ENCODE measurements at places on chromosomes 2 and 18. TPM values are rescaled to one million over a fixed set of nuclear protein-coding genes. Genes with fewer than 3 reads are reported as not detected.
A peak's percentile ranks its signal among the peaks of the same experiment; 100 is the strongest.

DNA sequence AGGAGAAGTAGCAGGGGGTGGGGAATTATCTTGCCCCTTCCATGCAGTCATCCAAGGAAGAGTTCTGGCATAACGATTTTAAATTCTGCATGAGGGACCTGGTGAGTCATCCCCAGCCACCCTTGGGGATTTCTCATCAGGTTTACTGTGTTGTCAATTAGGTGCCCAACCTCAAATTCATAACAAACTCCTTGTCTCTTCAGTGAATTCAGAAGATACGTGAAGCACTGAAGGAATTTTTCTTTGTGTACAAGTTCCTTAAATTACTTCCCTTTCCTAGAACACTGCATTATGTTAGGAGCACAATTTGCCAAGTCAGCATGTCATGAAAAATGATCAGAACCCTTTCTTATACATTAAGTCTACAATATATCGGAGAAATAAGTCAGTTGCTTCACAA lies 70.8 kb upstream of the NOSTRIN start:
- no peaks in the 10 kb centered on the region for H3K36me3 ChIP-seq
- peaks cover 25% of the 10 kb centered on the region for H3K4me1 ChIP-seq
- DNase-seq = no peak
- no peak overlapping the region for H3K27ac ChIP-seq

GRCh38 chr2:218343591-218343990 lies 13.1 kb upstream of the CATIP start:
- H3K27ac ChIP-seq = no peak overlapping the region
- peaks cover 5% of the 10 kb centered on the region for H3K4me1 ChIP-seq
- no peaks in the 10 kb centered on the region for H3K27me3 ChIP-seq
- no peaks in the 10 kb centered on the region for H3K36me3 ChIP-seq

GRCh38 chr2:192126912-192127311 lies 67.8 kb downstream of the TMEFF2 start:
- no peak overlapping the region for H3K27ac ChIP-seq
- no peak overlapping the region for H3K4me3 ChIP-seq
- peaks cover 24% of the 10 kb centered on the region for H3K4me1 ChIP-seq

DNA sequence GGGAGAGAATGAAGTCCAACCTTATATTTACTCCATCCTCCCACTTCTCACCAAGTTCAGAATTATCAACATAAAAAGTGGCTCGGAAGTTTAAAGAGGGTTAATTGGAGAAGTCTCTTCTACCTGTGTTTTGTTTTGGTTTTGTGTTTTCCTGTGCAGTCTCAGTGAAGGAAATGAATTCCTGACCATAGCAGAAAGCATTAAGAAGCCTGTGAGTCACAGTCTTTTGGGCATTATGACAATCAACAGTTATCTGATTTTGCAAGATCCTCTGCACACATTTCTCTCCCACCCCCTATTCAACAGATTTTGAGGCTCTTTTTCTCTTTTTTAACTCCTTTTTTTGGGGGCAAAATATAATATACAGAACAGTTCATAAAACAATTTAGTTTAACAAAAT lies 8.6 kb upstream of the RPL37A start:
- H3K36me3 ChIP-seq = no peaks in the 10 kb centered on the region
- H3K27ac ChIP-seq = no peak overlapping the region
- H3K4me3 ChIP-seq = no peak overlapping the region
- no peak for DNase-seq

- H3K4me3 ChIP-seq = no peak overlapping the region
- no peak for DNase-seq
- H3K36me3 ChIP-seq = no peaks in the 10 kb centered on the region
- H3K4me1 ChIP-seq = peaks cover 12% of the 10 kb centered on the region
- no peaks in the 10 kb centered on the region for H3K27me3 ChIP-seq
These were observed 458.1 kb downstream of the BCL11A start for GRCh38 chr2:60095202-60095815.

DNA sequence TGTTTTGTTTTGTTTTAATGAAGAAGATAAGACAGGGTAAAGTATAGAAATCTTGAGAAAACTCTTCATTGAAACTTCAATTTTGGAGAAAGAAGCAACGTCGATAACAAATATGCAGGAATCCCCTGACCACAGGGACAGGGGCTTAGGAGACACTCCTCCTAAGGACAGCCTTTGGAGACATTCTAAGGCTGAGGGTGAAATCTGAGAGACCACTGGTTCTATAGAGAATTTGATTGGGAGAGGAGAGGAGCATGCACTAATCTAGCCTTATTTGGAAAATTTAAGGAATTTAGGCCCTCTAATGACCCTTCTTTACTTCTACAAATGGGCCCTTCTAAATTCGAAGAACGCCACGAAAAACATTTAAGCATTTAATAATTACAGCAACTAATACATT lies 207.6 kb downstream of the PPP1R1C start:
- H3K4me1 ChIP-seq = no peaks in the 10 kb centered on the region
- H3K4me3 ChIP-seq = no peak overlapping the region
- H3K27ac ChIP-seq = no peak overlapping the region
- peak; percentile 33 for DNase-seq
- no peaks in the 10 kb centered on the region for H3K36me3 ChIP-seq

DNA sequence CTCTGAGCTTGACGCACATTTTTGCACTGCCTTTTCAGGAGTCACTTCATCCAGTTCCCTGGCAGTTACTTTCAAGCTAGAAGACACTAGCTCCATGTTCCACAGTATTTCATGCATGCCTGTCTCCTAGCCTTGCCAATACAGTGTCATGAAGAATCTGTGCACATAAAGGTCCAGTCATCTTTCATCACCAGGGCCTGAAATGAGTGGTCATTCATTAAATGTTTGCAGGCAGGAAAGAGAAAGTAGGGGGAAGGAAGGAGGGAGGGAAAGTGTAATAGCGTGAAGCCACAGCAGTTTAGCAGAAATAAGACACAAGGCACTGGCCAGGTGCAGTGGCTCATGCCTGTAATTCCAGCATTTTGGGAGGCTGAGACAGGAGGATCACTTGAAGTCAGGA lies 92.4 kb upstream of the COPS8 start:
- H3K4me3 ChIP-seq = no peak overlapping the region
- H3K36me3 ChIP-seq = no peaks in the 10 kb centered on the region
- no peaks in the 10 kb centered on the region for H3K27me3 ChIP-seq
- peaks cover 27% of the 10 kb centered on the region for H3K4me1 ChIP-seq
- no peak for DNase-seq

- H3K4me1 ChIP-seq = peaks cover 62% of the 10 kb centered on the region
- no peaks in the 10 kb centered on the region for H3K36me3 ChIP-seq
- H3K27ac ChIP-seq = no peak overlapping the region
- DNase-seq = peak; percentile 71
- peaks cover 57% of the 10 kb centered on the region for H3K27me3 ChIP-seq
- H3K4me3 ChIP-seq = no peak overlapping the region
These were observed 15.6 kb downstream of the ATOH8 start for GRCh38 chr2:85769236-85769982.

DNA sequence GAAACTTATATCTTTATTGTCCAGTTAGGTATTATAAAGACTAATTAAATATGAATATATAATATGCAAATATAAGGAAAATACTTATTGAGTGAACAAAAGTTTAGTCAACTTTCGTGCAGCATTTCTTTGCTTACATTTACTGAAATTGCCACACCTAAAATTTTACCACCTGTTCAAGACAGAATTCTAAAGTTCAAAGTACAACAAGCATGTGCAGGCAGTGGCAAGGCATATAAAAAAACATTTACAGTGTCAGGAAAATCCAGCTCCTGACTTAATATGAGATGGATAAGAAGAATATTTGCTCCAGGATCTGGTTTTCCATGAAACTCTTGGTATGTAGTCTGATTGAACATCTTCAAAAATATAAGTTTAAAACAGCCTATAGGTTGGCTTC lies 4.8 kb downstream of the ITPRID2 start:
- H3K27ac ChIP-seq = no peak overlapping the region
- no peak for DNase-seq
- H3K4me3 ChIP-seq = no peak overlapping the region
- no peaks in the 10 kb centered on the region for H3K36me3 ChIP-seq
- no peaks in the 10 kb centered on the region for H3K4me1 ChIP-seq

TMEM37 gene
- total RNA-seq = 8.8 TPM

ZAP70 gene
- total RNA-seq = 0.12 TPM

DNA sequence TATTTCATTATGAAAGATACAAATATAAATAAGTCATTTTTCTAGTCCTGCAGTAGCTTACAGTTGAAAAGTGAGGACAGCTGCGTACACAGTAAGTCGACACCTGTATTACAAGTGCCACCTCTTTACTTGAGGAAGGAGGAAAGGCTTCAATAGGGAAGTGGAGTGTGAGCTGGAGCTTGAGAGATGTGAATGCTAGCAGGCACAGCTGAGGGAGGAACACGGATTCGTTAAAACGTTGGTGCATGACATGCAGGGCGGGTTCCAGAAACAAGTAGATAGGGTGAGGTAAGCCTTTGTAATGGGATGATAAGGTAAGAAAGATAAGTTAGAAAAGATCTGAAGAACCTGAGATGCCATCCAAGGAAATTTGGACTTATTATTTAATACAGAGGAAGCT lies 98.1 kb upstream of the CSRNP3 start:
- peaks cover 27% of the 10 kb centered on the region for H3K4me1 ChIP-seq
- no peak overlapping the region for H3K27ac ChIP-seq
- no peak overlapping the region for H3K4me3 ChIP-seq
- H3K27me3 ChIP-seq = no peaks in the 10 kb centered on the region
- DNase-seq = peak; percentile 57
- no peaks in the 10 kb centered on the region for H3K36me3 ChIP-seq

- peak; percentile 26 for DNase-seq
- H3K27ac ChIP-seq = no peak overlapping the region
- H3K4me3 ChIP-seq = no peak overlapping the region
- H3K27me3 ChIP-seq = no peaks in the 10 kb centered on the region
- no peaks in the 10 kb centered on the region for H3K4me1 ChIP-seq
- H3K36me3 ChIP-seq = no peaks in the 10 kb centered on the region
These were observed 22.5 kb upstream of the SCYGR5 start for GRCh38 chr2:227643990-227644551.

GRCh38 chr2:48771241-48772014 lies 15.9 kb upstream of the LHCGR start:
- no peak overlapping the region for H3K4me3 ChIP-seq
- H3K27me3 ChIP-seq = no peaks in the 10 kb centered on the region
- no peak overlapping the region for H3K27ac ChIP-seq
- no peak for DNase-seq
- H3K4me1 ChIP-seq = peaks cover 11% of the 10 kb centered on the region
- no peaks in the 10 kb centered on the region for H3K36me3 ChIP-seq

- no peak overlapping the region for H3K4me3 ChIP-seq
- no peak for DNase-seq
- no peaks in the 10 kb centered on the region for H3K36me3 ChIP-seq
- no peaks in the 10 kb centered on the region for H3K27me3 ChIP-seq
- no peaks in the 10 kb centered on the region for H3K4me1 ChIP-seq
These were observed 323.9 kb downstream of the SLC8A1 start for GRCh38 chr2:40127890-40128557.

GRCh38 chr2:33859811-33860461 lies 260.8 kb upstream of the FAM98A start:
- no peaks in the 10 kb centered on the region for H3K27me3 ChIP-seq
- DNase-seq = peak; percentile 3
- H3K4me1 ChIP-seq = no peaks in the 10 kb centered on the region
- H3K4me3 ChIP-seq = no peak overlapping the region
- 0 out of 2 replicates have a peak overlapping the region, but pooled peaks have one; percentile 12 for H3K27ac ChIP-seq

- H3K4me3 ChIP-seq = no peak overlapping the region
- DNase-seq = no peak
- no peaks in the 10 kb centered on the region for H3K4me1 ChIP-seq
- H3K36me3 ChIP-seq = no peaks in the 10 kb centered on the region
- H3K27ac ChIP-seq = no peak overlapping the region
- no peaks in the 10 kb centered on the region for H3K27me3 ChIP-seq
These were observed 47.9 kb downstream of the MEMO1 start for GRCh38 chr2:31962757-31963361.

ANKRD29 gene
- total RNA-seq = 6.6 TPM

CDH2 gene
- total RNA-seq = 36.9 TPM

LMAN2L gene
- 16.7 TPM for total RNA-seq

SCG2 gene
- 0.31 TPM for total RNA-seq

CELF4 gene
- 2.6 TPM for total RNA-seq

SCN2A gene
- total RNA-seq = 0.52 TPM

SSB gene
- 180 TPM for total RNA-seq

GRCh38 chr2:80299661-80300060 lies 4.9 kb downstream of the LRRTM1 start:
- no peak overlapping the region for H3K27ac ChIP-seq
- peak; percentile 27 for DNase-seq
- no peaks in the 10 kb centered on the region for H3K36me3 ChIP-seq
- peaks cover 47% of the 10 kb centered on the region for H3K4me1 ChIP-seq

CRYBA2 gene
- total RNA-seq = not detected

DNA sequence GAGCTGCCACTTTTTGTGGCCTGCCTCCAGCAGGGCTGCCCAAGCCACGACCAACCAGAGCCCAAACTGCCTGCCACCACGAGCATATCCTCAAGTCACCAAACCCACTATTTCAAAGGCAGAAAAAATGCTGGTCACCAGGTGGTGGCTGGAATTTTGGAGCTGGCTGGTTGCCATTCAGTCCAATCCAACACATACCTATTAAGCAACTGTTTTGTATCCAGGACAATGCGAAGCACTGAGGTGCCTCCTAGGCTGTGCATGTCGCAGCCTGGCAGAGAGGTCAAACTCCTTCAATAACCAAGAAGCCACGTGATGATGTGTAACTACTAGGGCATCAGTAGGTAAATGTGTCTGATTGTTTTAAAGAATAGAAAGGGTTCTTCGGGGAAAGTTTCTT lies 108.3 kb upstream of the PPP1CB start:
- no peaks in the 10 kb centered on the region for H3K27me3 ChIP-seq
- H3K4me3 ChIP-seq = no peak overlapping the region
- no peak for DNase-seq
- no peaks in the 10 kb centered on the region for H3K4me1 ChIP-seq
- no peaks in the 10 kb centered on the region for H3K36me3 ChIP-seq

GRCh38 chr2:172427990-172428831 lies 825 bp downstream of the ITGA6 start:
- no peaks in the 10 kb centered on the region for H3K36me3 ChIP-seq
- peak overlapping the region; percentile 95 for H3K4me3 ChIP-seq
- DNase-seq = peak; percentile 82
- peak overlapping the region; percentile 65 for H3K27ac ChIP-seq

- H3K4me3 ChIP-seq = no peak overlapping the region
- H3K27ac ChIP-seq = no peak overlapping the region
- H3K4me1 ChIP-seq = no peaks in the 10 kb centered on the region
These were observed 154.3 kb downstream of the SEPTIN10 start for GRCh38 chr2:109459485-109459884.

GRCh38 chr18:3219631-3220335 lies at the start of gene MYOM1:
TSS of gene MYOM1 (minus strand) at chr18:3219968. CDS start at chr18:3215223, 4,745 bp downstream.
- H3K27ac ChIP-seq = no peak within 1 kb of the TSS
- no peaks in the 10 kb centered on the region for H3K36me3 ChIP-seq
- H3K4me3 ChIP-seq = no peak within 1 kb of the TSS
- H3K27me3 ChIP-seq = no peaks in the 10 kb centered on the region
- peaks cover 14% of the 10 kb centered on the region for H3K4me1 ChIP-seq

ADGRF3 gene
- total RNA-seq = 0.38 TPM

DNA sequence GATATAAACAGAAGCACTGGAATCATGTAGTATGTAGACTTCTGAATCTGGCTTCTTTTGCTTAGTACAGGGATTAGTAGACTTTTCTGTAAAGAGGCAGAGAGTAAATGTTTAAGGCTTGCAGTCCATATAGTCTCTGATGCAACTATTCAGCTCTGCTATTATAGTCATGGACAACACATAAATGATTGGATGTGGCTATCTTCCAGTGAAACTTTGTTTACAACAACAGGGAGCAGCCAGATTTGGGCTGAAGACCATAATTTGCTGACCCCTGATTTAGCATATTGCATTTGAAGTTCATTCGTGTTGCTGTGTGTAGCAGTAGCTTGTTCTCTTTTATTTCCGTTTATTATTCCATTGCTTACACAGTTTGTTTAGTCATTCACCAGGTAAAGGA lies 55.0 kb downstream of the GPD2 start:
- no peak for DNase-seq
- no peak overlapping the region for H3K4me3 ChIP-seq
- H3K27me3 ChIP-seq = no peaks in the 10 kb centered on the region
- H3K27ac ChIP-seq = no peak overlapping the region
- H3K36me3 ChIP-seq = no peaks in the 10 kb centered on the region
